ENCODE measurements at places on chromosomes 3 and 15.

DNA sequence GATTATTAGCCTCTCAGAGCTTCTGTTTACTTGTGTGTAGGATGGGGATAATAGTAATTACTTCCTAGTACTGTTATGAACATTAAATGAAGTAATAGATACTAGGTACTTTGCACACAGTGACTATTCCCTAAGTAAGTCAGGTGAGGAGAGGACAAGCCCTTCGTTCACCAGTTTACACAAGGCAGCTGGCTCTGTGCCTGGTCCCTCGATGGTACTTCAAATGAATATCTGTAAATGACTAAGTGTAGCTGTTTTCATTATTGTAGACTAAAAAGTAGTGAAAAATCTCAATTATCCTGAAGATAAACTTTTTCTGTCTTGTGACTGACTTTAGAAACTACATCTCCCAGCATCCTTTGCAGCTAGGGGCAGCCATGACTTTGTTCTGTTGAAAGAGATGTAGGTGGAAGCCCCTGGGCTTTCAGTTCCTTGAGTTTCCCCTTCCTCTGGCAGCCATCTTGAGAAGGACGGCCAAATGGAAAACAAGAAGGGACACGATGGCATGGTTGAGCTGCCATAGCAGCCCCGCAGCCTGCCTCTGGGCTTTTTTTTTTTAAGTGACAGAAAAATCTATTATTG is 11.7 kb upstream of the WNT7A start:
- DNase-seq, result peak; percentile 43

DNA sequence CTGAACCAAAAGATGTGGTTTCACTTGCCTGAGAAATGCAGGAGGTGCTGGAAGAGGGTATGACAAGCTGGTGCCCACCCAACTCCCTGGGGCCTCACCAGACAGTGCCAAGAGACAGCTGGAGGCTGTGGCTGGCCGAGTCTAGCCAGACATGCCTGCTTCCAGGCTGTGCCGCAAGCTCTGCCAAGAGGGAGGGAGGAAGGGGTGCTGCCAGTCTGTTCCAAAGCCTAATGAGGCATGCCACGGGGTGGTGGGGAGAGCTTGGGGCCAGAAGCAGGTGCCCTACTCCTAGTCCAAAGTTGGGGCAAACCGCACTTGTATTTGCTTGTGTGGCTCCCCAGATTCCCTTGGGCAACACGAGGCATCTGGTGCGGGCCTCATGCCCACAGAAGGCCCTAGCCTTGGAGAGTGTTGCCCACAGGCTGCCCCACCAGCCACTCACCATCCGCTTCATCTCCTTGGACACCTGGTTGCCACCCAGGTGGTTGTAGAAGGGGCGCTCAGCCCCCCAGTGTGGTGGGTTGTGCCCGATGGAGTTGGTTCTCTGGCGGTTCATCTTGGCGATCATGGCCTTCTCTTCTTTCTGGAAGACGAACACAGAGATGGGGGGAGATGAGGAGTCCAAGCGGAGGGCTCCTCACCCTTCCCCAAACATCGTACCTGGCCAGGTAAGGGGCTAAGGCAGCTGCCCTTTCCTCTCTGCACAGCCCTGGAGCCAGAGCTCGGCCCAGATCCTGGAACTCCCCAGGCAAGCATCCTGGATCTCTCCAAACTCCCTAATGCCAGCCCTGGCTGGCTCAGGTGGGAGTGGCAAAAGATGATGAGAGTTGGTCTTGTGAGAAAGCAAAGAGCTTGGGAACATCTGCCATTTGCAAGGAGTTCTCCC is 123.4 kb downstream of the SEC22A start:
- no peak for DNase-seq

GRCh38 chr15:99706557-99707303 is 26.5 kb downstream of the LYSMD4 start:
- no peak for DNase-seq

- no peak for DNase-seq
Observed at GRCh38 chr3:168154089-168154488, 58.4 kb upstream of the GOLIM4 start.

DNA sequence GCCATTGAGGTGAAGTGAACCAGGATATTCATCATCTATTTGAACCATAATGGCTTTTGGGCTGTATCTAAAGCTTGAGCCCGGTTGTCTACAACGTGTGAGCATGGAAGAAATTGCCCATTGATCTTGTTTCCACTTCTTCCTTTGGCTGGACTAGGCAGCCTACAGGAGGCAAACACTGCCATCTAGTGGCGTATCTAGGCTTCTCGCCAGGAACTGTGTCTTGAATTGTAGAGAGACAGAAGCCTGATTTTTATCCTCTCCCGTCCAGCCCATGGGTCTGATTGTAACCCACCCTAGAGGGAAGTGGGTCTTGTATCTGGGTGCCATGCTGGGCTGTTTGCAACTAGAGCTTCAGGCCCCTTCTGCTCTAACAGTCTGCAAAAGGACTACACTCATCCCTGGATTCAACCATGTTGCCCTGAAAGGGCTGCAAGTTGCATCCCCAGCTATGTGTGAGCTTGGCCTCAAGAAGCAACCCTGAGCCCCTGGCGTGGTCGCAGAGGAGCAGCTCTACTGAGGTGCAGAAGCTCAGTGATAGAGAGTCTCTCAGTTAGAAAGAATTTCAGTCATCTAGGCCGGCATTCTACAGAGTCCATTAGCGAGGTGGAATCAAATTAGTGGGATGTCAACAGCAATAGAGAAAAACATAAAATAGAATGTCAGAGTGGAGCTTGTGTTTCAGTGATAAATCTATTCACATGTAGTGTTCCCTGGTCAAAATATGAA is 170.2 kb upstream of the UMPS start:
- peak; percentile 82 for DNase-seq

DNA sequence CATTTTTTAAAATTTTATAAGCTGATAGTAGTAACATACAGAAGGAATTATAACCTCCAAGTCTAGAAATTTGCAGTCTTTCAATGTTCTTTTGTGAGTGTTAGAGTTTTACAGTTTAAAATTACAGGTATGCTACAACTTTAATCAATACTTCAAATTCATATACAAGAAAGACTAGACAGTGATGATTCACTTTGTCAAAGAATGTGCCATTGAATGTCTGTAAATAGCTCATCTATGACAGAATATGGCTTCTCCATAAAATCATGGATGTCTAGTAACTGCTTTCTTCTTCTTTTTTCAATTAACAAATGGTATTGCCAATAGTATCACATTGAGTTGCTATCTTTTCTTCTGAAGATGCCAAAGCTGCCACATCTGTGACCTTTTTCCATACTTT is 4.1 kb upstream of the TSC22D2 start:
- DNase-seq, result no peak

DNA sequence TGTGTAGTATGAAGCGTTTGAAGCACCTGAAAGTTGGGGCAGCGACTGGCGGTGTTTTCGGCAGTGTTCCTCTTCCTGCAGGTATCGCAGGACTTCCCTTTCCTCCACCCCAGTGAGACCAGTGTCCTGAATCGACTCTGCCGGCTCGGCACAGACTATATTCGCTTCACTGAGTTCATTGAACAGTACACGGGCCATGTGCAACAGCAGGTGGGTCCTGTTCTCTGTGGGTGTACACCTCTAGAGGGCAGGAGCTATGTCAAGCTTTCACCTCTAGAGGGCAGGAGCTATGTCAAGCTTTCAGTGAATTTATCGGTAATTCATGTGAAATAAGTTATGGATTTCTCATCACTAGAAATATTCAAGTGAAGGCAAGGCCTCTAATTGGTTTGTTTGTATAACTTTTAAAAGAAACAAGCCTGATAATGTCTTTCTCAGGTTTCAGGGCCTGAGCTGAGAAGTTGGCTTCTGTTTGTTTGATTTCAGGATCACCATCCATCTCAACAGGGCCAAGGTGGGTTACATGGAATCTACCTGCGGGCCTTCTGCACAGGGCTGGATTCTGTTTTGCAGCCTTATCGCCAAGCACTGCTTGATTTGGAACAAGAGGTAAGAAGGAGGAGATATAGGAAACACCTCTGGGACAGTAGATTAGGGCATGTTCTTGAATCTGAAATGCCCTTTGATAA is 5.3 kb downstream of the TUBGCP4 start:
- no peak for DNase-seq

GRCh38 chr3:184255291-184256039 is 5.9 kb downstream of the CAMK2N2 start:
- no peak for DNase-seq

DNA sequence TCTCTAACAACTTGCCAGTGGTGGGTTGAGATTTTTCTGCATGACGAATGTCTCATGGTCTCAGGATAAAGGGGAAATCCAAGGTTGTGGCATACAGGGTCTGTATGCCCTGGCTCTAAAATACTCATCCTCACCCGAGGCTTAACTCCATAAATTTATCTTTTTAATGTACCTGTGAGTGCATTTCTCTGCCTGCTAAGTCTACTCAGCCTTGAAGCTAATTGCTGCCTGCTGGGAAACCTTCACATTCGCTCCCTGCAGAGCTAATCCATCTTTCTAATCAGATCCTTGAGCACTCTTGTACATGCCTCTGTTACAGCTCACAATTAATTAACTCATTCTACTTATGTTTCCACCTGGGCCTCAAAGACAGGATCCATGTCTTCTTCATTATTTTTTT is 93.8 kb downstream of the CMSS1 start:
- DNase-seq, result no peak

GRCh38 chr15:98875309-98875708 is 132.3 kb downstream of the PGPEP1L start:
- no peak for DNase-seq

DNA sequence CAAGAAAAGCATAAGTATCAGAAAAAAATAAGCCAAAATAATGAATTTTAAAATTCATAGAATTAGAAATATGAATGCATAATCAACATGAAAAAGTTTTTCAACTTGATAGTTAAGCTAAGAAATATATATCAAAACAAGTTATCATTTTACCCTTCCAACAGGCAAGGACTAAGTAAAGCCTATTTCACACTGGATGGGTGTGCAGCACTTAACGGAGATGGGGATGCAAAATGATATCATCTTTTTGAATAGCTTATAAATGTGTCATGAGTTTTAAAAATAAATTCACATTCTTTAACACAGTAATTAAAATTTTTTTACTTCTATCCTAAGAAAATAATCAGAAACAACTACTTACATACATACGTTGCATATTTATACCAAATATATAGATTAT is 20.9 kb downstream of the PIK3R4 start:
- DNase-seq, result no peak

- no peak for DNase-seq
Observed at GRCh38 chr3:88030210-88030609, 28.6 kb downstream of the CGGBP1 start.

DNA sequence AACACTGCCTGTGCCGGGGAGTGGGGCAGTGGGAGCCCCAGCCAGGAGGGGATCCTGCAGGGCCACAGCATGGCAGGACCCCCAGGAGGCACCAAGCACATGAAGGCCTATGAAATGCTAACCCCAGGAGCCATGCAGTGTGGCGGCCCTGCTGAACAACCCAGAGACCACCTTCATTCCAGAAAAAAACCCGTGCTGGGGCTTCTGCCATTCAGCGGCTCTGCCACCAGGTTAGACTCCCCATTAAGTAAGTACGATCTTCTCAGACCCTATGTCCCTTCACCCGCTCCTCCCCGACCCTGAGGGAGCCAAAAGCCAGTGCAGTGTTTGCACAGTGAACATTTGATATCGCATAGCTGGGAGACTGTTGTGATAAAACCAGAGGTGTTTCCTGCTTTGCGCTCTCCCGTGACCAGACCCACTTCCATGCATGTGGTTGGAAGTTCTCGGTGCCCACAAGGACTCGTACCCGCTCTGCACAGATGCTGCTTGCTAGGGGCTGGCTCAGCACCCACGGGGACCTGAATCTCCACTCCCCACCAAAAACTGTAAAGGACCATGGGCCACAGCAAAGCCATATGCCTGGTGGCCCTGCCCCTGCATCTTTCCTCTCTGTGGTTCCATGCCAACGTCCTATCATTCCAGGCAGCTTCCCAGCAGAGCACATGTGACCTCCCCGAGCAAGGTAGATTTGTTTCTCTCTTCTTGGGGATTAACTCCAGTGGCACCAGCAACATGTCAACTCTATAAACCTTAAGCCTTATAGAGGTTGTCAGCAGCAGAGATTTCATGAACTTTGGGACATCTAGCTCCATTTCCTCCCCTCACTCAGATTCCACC is 5.3 kb downstream of the PLA2G4D start:
- no peak for DNase-seq

GRCh38 chr3:180295811-180296210 is 259.1 kb upstream of the PEX5L start:
- no peak for DNase-seq

GRCh38 chr15:80210611-80211573 is 41.1 kb downstream of the CTXND1 start:
- no peak for DNase-seq

DNA sequence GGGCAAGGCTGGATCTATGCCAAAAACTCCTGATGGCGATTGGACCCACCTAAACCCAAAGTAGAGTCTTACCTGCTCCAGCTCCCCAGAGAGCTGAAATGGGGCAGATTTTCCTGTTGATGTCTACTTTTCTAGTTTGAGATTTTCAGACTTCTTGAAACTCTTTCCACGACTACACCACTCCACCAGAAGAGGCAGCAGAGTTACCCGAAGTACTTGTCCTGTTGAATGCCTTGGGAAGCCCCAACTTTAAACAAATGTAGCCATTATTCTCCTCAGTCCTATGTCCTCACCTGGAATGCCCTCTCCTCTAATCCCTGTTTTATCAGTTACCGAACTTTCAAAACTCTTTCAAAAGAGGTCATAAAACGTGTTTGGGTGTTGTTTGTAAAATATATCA is 843.8 kb downstream of the VGLL3 start:
- no peak for DNase-seq

DNA sequence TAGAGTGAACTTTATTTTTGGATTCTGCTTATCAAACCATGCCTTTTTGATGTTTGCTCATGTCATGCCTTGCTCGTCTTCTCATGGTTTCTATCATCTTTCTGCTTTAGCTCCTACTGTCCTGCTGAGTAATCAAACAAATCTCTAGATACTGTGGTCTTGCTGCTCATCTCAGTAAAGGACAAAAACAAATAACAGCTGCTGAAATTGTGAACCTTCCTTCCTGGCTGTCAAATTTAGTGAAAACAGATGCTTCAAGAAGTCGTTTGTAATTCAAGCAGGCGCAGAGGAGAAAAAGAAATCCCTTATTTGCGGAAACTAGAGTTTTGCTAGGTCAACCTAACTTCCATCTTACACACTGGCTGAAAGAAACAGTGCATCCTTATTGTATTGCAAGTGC is 616.1 kb upstream of the ALCAM start:
- no peak for DNase-seq

- DNase-seq, result no peak
Observed at GRCh38 chr3:14179114-14179465, 473 bp downstream of the LSM3 start.

DNA sequence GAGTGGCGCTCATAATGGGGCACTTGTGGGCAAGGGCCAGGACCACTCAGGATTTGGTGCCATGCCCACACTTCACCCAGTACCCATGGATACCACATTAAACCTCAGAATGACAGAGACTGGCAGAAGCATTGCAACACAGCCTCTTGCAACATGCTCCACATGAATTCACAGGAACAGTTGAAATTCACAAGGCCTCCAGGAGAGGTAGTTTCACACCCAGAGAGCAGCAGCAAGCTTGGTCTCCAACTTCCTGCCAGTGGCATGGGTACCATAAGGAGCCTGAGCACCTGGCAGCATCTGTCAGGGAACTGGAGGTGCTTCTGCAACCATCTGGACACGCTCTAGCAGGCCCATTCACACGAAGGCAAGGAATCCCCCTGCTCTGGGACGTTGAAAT is 101.0 kb downstream of the OSBPL10 start:
- no peak for DNase-seq

GRCh38 chr15:77606142-77607034 is 26.3 kb downstream of the LINGO1 start:
- DNase-seq, result no peak

- DNase-seq, result no peak
Observed at GRCh38 chr3:30719536-30719935, 113.1 kb downstream of the TGFBR2 start.

All from sciatic nerve (tissue), 2 donors.